ENCODE measurements at places on chromosomes 2 and 18.

- no peak for DNase-seq
These were observed 588 bp upstream of the CCDC93 start for GRCh38 chr2:118014492-118014824.

GRCh38 chr18:70523792-70524182 lies 234.9 kb downstream of the SOCS6 start:
- no peak for DNase-seq

DNA sequence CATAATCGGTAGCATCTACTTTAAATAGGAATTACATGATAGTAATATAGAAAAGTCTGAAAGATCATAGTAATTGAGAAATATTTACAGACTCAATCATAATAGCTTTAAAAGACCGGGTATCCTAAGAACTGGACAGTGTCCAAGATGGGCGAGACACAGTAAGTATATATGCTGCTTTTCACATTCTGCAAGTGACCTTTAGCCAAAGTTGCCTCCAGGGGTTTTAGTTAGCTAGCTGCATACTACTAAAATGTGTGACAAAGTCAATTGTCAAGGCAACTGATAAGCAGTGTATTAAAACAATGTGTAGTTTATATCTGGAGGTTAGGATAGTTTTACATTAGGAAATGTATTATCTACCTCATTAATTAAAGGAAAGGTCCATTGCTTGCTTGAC lies 24.6 kb downstream of the CD302 start:
- no peak for DNase-seq

GRCh38 chr2:163613266-163613731 lies 122.5 kb downstream of the FIGN start:
- DNase-seq, result no peak

- no peak for DNase-seq
These were observed 320.7 kb downstream of the MTX2 start for GRCh38 chr2:176589825-176590440.

DNA sequence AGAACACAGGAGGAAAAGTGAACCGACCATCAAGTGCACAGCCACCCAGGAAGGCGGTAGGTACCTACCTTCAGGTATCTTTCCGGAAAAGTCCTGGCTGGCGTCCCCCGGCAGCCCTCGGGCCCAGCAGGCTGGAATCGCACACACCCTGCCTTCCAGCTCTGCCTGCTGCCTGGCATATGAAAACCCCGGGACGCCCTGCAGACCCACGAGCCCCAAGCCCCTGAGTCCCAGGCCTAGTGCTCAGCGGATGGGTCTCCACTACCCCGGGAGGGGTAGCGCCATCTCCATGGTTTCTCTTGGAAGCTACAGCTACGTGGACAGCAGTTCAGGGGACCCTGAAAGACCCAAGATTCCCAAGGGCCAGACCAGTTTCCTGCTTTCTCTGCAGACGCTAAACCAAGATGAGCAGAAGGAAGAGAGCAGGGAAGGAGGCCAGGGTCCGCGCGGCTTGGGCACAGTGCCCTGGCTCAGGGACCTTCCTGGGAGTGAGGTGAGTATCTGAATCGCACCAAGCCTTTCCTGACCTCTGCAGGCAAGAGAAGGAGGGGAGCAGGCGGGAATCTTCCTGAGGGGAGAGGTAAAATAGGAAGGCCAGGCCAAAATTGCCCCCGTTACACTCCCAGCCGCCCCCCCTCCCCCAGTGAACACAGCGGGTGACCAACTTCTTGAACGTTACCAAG lies 80.4 kb downstream of the ARHGEF4 start:
- no peak for DNase-seq

- no peak for DNase-seq
These were observed 292.0 kb downstream of the PRKCE start for GRCh38 chr2:45943219-45944044.

DNA sequence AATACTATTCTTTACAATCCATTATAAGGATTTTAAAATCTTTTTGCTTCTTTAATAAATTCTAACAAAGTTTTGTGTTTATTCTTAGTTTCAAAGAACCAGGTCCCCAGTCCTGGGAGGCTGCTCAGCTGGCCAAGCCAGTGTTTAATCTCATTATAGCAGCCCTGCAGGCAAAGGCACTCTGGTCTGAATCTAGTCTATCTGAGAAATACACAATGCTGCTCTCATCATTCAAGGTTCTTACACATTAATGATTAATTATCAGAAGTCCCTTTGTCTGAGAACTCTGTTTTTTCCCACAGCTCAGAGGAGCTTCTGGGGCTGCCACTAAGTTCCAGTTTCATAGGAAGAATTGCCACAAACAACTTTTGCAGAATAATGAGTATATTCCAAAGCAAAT lies 27.7 kb downstream of the KCTD18 start:
- no peak for DNase-seq

- DNase-seq, result no peak
These were observed 107.2 kb downstream of the GALNT1 start for GRCh38 chr18:35688757-35689156.

DNA sequence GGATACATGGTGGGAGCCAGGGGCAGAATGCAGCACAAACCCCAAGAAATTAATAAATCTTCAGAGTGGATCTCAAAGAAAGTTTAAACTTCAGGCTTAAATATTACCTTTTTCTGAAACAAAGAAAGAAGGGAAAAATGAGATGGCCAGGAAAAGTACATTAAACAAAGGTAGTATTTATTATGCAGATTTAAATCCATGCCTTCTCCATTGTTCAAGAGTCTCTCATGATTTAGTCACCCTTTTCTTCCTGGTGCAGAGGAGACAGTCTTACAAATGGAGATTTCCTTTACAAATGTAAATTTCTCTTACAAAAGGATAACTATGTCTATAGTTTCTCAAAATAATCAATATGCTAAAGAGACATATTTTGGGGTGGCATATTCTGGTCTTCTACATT lies 33.4 kb upstream of the PPM1B start:
- DNase-seq, result no peak

GRCh38 chr18:80154293-80154692 lies 45.2 kb downstream of the ADNP2 start:
- peak; percentile 54 for DNase-seq

DNA sequence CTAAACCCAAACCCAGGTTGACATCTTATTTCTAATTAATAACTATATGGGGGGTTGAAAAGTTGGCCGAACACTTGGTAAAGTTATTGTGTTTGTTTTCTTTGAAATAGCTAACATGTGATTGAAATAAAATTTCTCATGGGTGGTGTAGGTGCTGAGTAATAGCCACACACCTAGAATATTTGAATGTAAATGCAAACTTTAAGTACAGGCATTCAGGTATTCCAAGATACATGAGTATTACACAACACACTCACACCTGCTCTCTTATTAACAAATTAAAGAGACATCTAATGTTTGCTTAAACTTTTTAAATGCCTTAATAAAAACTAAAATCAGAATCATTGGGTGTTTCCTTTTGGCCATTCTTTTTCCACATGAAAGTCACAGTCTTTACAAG lies 165.5 kb downstream of the EHBP1 start:
- no peak for DNase-seq

DNA sequence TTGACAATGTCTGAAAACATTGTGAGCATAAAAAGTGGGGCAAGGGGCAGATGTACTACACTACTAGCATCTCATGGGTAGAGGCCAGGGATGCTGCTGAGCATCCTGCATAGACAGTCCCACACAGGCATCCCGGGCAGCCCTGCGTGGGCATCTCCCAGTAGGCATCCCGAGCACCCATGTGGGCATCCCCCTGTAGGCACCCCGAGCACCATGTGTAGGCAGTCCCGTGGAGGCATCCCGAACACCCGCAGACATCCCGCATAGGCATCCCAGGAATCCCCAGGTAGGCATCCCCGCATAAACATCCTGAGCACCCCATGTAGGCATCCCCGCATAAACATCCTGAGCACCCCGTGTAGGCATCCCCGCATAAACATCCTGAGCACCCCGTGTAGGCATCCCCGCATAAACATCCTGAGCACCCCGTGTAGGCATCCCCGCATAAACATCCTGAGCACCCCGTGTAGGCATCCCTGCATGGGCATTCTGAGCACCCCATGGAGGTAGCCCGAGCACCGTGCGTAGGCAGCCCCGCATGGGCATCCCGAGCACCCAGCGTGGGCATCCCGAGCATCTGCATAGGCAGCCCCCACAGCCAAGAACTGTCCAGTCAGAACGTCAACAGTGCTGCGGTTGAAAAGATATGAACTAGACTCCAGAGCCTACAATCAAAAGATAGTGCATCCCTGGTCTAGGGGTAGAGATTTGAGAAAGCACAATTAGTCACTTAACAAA lies 273.5 kb downstream of the NBAS start:
- no peak for DNase-seq

GRCh38 chr2:52036024-52036423 lies 1004.1 kb upstream of the NRXN1 start:
- DNase-seq, result no peak

- no peak for DNase-seq
These were observed 250.8 kb upstream of the ZEB2 start for GRCh38 chr2:144770616-144771230.

GRCh38 chr18:12855916-12856315 lies 28.1 kb downstream of the PTPN2 start:
- no peak for DNase-seq

GRCh38 chr2:9284521-9285297 lies 78.1 kb downstream of the ASAP2 start:
- DNase-seq, result no peak

DNA sequence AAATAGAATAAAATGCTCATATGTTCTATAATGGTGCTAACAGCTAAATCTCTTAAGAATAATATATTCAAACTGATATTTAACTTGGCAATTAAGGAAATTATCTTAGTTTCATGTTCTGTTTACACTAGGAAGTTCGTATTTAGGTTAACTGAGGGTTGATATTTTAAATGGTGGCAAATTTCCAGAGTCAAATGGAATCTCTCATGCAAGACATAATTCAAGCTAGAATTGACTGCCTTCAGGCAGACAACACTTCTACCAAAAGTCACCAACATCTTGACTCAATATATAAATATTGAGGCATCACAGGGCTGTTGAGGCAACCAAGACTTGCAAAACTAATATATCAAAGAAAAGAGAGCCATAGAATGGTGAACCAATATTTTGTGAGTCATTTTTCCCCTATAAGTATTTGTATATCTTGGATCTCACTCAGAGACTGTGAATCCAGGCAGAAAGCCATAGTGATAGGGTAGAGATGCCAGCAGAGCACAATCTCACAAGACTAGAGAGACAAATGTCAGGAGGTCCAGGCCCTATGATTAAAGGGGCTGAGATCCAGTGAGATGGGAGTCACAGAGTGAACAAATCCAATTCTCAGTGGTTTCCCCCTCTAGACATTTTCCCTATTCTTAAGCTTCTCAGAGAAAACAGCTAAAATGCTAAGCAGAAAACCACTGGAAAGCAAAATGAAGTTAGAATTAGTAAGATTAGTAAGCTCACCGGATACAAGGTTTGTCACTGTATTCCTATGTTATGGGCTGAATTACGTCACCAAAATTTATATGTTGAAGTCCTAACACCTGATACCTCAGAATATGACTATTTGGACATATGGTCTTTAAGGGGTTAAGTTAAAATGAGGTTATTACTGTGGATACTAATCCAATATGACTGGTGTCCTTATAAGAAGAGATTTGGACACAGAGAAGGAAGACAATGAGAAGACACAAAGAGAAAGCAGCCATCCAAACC lies 358.2 kb upstream of the UBE2E3 start:
- no peak for DNase-seq

- DNase-seq, result no peak
These were observed 202.9 kb upstream of the NT5C1B start for GRCh38 chr2:18792226-18792629.

DNA sequence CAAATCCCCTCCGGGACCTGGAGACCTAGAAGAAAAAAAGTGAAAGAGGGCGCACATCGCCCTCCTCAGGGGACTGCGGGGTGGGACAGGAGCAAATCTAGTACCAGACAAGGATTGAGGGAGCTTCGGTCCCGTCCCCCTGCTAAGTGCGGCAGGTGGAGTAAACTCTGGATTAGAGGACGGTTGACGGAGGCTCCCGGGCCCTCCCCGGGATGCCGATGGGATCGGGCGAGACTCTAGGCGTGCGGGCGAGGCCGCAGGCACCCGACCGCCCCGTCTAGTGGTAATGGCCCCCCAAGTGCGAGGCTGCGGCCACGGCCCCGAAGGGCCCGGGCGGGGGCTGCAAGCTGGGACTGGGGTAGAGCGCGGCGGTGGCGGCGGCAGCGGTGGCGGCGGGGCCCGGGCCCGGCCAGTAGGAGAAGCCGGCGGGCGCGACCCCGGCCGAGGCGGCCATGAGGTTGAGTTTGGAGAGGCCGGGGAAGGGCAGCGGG lies 3.5 kb downstream of the FEV start:
- no peak for DNase-seq

DNA sequence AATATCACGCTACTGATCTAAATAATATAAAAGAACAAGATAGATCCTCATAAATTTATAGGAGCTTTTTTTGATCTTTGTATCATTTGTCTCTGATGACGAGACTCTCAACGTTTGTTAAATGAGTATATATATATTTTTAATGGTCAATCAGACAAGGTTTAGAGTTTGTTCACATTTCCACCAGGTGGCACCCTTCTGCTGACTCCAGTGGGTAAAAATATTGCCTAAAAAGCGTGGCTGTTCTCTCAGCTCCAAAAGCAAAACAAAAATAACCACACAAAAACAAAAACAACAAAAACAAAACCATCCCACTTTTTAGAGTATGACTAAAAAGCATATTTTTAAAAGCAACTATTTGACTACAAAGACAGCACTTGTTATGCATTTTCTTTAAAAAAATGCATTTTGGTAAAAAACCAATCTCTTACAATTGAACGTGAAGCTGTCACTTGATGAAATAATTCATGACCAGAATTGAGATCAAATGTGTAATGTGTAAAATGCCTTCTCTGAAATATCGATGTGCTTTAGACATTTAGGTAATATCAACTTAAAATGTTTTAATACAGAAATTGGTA lies 723.2 kb downstream of the DPP10 start:
- no peak for DNase-seq

GRCh38 chr2:42101206-42102023 lies 53.6 kb downstream of the PKDCC start:
- peak; percentile 58 for DNase-seq

GRCh38 chr2:226351711-226352110 lies 447.9 kb downstream of the IRS1 start:
- no peak for DNase-seq

GRCh38 chr2:128549094-128549493 lies 230.4 kb upstream of the HS6ST1 start:
- DNase-seq, result no peak

GRCh38 chr2:28378679-28379584 lies 13.7 kb upstream of the FOSL2 start:
- DNase-seq, result no peak

- no peak for DNase-seq
These were observed 125.2 kb downstream of the UBE2E3 start for GRCh38 chr2:181105562-181105961.

Measured in activated CD4-positive, alpha-beta T cell treated with anti-CD3 and anti-CD28 coated beads, Interleukin-2, amount 50 U/mL, for 48 hours (primary cell).